Activated B cell treated with CpG ODN at 0.5 μM for 24 hours (primary cell): ENCODE measurements at places on chromosomes 4 and X. TPM values are rescaled to one million over a fixed set of nuclear protein-coding genes. Genes with fewer than 3 reads are reported as not detected.

NUDT10 gene
- total RNA-seq, result 0.27 and 0.31 TPM in 2 replicates

DNA sequence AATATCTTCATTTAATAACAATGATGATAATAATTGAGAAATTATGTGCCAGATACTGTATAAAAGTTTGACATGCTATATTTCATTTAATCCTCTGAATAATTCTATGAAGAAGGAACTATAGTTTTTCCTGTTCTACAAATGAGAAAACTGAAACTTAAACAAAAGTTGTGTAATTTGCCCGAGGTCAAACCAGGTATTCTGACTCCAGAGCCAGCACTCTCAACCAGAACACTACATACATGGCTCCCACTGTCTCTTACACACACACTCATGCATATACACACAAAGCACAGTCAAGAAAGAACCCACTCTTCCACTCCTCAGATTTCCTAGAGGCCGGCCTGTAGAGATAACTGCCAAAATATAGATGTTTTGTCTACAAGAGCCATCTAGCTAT lies 374.0 kb upstream of the EMCN start:
- H3K4me3 ChIP-seq, result no peak overlapping the region
- H3K27ac ChIP-seq, result no peak overlapping the region
- peaks cover 5% of the 10 kb centered on the region for H3K36me3 ChIP-seq
- peaks cover 4% of the 10 kb centered on the region for H3K27me3 ChIP-seq
- H3K4me1 ChIP-seq, result peaks cover 15% of the 10 kb centered on the region

SERPINA7 gene
- not detected in 2 replicates for total RNA-seq

DNA sequence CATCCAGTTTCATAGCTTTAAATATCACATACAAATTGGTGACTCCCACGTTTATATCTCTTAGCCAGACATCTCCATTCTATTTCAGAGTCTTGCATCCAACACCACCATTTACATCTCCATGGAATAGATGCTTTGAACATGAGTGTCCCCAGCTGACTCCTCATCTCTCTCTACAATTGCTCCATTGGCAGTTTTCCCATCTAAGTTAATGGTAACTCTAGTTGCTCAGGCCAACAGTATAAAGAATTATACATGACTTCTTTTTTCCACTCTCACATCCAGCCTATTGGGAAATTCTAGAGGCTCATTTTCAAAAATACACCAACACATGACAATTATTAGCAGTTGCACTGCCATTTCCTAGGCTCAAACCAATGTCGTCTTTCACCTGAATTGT lies 388.2 kb downstream of the STIM2 start:
- no peak overlapping the region for H3K27ac ChIP-seq
- no peak overlapping the region for H3K4me3 ChIP-seq
- H3K27me3 ChIP-seq, result no peaks in the 10 kb centered on the region
- no peak for DNase-seq
- no peaks in the 10 kb centered on the region for H3K36me3 ChIP-seq
- H3K4me1 ChIP-seq, result no peaks in the 10 kb centered on the region

DNA sequence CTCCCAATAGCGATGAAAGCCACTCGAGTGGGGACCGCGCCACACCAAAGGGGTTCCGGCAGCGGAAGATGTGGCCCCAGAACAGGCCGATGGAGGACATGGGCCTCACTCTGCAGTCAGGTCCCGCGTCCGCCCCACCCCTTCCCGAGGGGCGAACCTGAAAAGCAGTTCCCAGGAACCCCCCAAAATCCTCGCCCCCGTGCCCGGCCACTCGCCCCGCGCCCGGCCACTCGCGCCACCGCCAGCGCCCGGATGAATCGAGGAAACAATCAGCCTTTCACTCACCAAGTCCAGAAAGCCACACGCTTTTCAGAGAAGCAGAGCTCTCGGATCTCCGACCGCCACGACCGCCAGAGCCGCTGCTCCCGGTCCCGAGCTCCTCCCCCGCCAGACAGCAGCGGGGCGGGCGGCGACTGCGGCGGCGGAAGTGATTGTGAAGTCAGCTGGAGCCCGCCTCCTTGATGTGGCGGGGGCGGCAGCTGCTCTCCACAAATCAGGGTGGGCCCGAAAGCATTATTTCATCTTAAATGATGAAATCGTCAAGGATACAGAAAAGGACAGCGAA lies at the start of gene PJA1:
PJA1 (minus strand) TSS at position 367 of the 565 bp plus-strand sequence. CDS start 2,380 bp downstream, outside the sequence.
- H3K4me3 ChIP-seq, result peak within 1 kb of the TSS; percentile 90
- H3K36me3 ChIP-seq, result peaks cover 30% of the 10 kb centered on the region
- peaks cover 21% of the 10 kb centered on the region for H3K4me1 ChIP-seq
- peak; percentile 60 for DNase-seq

USP51 gene
- 1.2 and 2.4 TPM in 2 replicates for total RNA-seq

GRCh38 chrX:1941321-1941720 lies 326.5 kb downstream of the ASMT start:
- no peaks in the 10 kb centered on the region for H3K36me3 ChIP-seq
- H3K27ac ChIP-seq, result no peak overlapping the region
- H3K27me3 ChIP-seq, result no peaks in the 10 kb centered on the region
- no peak for DNase-seq
- no peaks in the 10 kb centered on the region for H3K4me1 ChIP-seq

GRCh38 chr4:66052426-66052825 lies 382.1 kb upstream of the EPHA5 start:
- H3K36me3 ChIP-seq, result no peaks in the 10 kb centered on the region
- no peak overlapping the region for H3K27ac ChIP-seq
- no peak for DNase-seq
- H3K4me3 ChIP-seq, result no peak overlapping the region

DNA sequence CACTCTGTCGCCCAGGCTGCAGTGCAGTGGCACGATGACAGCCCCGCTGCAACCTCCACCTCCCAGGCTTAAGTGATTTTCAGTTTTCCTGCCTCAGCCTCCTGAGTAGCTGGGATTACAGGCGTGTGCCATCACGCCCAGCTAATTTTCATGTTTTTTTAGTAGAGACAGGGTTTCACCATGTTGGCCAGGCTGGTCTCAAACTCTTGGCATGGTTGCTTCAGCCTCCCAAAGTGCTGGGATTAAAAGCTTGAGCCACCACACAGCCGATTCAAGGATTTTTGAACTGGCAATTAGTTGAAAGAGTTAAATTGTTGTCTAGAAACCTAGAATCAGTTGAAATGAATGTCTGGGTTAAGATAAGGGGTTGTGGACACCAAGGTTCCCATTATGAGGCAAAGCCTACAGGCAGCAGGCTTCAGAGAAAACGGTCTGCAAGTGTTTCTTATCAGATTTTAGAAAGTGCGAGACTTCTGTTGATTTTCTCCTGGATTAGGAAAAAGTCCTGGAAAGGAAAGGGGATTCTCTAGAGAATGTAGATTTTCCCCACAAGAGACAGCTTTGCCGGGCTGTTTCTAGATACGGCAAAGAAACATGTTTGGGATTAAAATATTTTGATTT lies 8.3 kb upstream of the CCNI start:
- H3K27me3 ChIP-seq, result no peaks in the 10 kb centered on the region
- DNase-seq, result no peak
- no peak overlapping the region for H3K27ac ChIP-seq
- no peak overlapping the region for H3K4me3 ChIP-seq

SLC49A3 gene
- 2.3 TPM in 2 replicates for total RNA-seq

DNA sequence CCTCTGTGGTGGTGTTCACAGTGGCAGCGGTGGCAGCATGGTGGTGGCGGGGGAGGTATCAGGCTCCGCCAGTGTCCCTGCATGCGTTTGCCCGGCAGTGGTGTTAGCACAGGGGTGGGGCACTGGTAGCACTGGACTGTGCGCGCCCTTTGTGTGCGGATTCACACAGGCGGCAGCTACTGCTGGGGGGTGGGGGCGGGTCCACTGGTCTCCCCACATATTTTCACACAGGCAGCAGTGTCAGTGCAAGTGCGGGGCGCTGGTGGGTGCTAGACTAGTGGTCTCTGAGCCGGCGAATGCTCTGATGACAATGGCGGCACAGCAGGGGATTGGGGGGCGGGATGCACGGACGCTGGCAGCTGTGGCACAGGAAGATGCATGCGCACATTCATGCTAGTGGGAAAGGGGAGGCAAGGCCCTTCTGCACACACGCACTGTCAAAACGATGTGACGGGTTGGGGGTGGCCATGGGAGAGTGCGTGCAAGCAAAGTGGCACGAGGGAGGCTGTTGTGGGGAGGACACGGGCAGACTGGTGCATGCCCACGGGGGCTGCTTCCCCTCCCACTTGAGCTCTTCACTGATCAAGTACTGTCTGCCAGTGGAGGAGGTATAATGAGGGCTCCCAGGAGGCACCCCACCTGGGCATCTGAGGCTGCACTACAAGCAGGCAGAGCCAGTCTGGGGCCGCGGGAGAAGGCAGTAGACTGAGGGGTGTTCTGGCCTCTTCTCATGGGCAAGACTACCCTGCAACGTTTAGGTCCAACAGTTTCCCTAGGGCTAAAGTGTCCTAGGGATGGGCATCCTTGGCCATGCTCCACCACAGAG lies 53.0 kb downstream of the POF1B start:
- no peaks in the 10 kb centered on the region for H3K36me3 ChIP-seq
- no peak overlapping the region for H3K27ac ChIP-seq
- no peaks in the 10 kb centered on the region for H3K27me3 ChIP-seq
- no peaks in the 10 kb centered on the region for H3K4me1 ChIP-seq
- DNase-seq, result no peak

DNA sequence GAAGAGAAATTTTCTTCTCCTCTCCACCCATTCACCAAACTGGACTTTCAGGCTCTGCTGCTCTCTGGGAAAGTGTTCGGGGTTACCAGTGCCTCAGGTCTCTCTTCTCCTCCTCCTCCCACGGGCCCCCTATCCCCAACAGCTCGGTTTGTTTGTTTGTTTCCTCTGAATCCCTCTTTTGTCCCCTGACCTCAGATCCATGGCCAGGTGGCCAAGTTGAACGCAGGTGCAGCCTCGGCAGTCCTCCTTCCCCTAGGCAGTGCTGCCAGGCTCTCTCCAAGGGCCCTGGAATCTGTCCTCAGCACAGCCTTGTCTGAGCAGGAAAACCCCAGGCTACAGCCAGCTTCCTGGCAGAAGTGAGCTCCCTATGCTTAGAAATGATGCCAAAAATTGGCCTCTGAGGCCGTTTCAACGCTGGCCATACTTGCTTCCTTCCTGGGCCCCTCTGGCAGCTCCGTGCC lies 60.0 kb downstream of the FHDC1 start:
- no peak overlapping the region for H3K27ac ChIP-seq
- peaks cover 15% of the 10 kb centered on the region for H3K27me3 ChIP-seq
- peaks cover 4% of the 10 kb centered on the region for H3K4me1 ChIP-seq
- no peak for DNase-seq
- H3K4me3 ChIP-seq, result no peak overlapping the region

- no peak for DNase-seq
- H3K36me3 ChIP-seq, result no peaks in the 10 kb centered on the region
- no peak overlapping the region for H3K4me3 ChIP-seq
These were observed 5.7 kb downstream of the RAB40A start for GRCh38 chrX:103513476-103514108.

DNA sequence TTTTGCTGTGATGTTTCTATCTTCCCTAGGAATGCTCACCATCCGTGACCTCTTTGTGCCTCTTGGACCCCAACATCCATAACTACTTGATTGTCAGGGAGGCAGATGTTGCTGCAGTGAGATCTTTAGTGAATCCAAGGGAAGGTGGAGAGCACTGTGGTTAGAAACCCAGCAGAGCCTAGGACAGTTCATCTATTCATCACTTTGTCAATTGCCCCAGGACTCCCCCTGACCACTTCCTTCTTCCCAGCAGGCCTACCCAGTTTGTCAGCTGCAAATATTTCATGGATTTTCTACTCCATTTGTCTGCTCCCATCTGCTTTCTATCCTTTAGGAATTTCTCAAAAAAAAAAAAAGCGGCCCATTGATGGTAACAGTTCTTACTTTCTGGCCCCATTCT lies 942.8 kb downstream of the PCDH7 start:
- no peaks in the 10 kb centered on the region for H3K27me3 ChIP-seq
- no peak overlapping the region for H3K4me3 ChIP-seq
- no peak overlapping the region for H3K27ac ChIP-seq
- H3K36me3 ChIP-seq, result no peaks in the 10 kb centered on the region
- no peak for DNase-seq

GRCh38 chrX:153708415-153708814 lies 15.8 kb downstream of the BCAP31 start:
- H3K27me3 ChIP-seq, result no peaks in the 10 kb centered on the region
- H3K4me3 ChIP-seq, result no peak overlapping the region
- H3K4me1 ChIP-seq, result no peaks in the 10 kb centered on the region
- H3K36me3 ChIP-seq, result peaks cover 54% of the 10 kb centered on the region
- DNase-seq, result no peak

MBNL3 gene
- total RNA-seq, result 41.0 and 47.0 TPM in 2 replicates

GRCh38 chrX:37627602-37628001 lies 56.1 kb downstream of the LANCL3 start:
- no peaks in the 10 kb centered on the region for H3K36me3 ChIP-seq
- H3K27me3 ChIP-seq, result no peaks in the 10 kb centered on the region
- no peak for DNase-seq
- no peak overlapping the region for H3K27ac ChIP-seq
- H3K4me1 ChIP-seq, result no peaks in the 10 kb centered on the region

- no peak for DNase-seq
- no peak overlapping the region for H3K4me3 ChIP-seq
- H3K4me1 ChIP-seq, result no peaks in the 10 kb centered on the region
- no peaks in the 10 kb centered on the region for H3K27me3 ChIP-seq
- no peaks in the 10 kb centered on the region for H3K36me3 ChIP-seq
These were observed 325.0 kb downstream of the EVC2 start for GRCh38 chr4:5383191-5383980.
